ENCODE measurements at places on chromosomes 7 and 10.

- peak; percentile 72 for DNase-seq
Measured at GRCh38 chr10:58291538-58292174, 22.7 kb downstream of the CISD1 start.

DNA sequence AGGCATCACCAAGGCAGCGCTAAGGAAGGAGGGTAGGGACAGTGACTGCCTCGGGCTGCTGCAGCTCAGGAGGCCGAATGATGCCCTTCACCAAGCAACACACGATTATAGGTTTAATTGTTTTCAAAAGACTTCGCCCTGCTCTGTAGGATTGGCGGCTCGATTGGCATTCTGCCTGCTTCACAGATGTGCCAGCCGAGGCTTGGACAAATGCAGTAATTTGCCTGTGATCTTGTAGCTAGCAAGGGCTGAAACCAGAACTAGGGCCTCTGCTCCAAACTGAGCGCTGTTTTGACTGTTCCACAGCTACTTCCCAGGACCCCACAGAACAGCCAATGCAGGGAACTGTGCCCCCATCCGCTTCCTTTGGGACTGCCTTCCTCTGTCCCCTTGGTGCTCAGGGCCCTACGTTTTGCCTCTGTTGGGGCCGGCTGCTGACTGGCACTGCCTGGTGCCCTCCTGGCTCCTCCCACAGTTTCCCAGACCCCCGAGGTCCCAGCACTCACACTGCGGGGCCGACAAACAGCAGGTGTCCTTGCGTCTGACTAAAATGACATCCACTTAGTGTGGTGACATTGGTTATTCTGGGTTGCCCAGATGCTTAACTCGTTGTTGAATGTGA, 62.6 kb upstream of the EN2 start:
- no peak for DNase-seq

DNA sequence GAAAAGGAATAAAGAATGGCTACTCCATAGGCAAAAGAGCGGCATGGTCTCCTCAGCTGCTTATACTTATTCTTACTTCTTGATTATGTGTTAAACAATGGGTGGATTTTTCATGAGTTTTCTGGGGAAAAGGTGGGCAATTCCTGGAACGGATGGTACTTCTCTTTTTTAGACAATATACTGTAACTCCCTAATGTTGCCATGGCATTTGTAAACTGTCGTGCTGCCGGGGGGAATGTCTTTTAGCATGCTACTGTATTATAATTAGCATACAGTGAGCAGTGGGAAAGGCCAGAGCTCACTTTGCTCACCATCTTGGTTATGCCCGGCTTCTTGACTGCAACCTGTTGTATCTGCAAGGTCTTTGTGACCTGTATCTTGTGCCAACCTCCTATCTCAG, 372.1 kb upstream of the AKR1E2 start:
- no peak for DNase-seq

DNA sequence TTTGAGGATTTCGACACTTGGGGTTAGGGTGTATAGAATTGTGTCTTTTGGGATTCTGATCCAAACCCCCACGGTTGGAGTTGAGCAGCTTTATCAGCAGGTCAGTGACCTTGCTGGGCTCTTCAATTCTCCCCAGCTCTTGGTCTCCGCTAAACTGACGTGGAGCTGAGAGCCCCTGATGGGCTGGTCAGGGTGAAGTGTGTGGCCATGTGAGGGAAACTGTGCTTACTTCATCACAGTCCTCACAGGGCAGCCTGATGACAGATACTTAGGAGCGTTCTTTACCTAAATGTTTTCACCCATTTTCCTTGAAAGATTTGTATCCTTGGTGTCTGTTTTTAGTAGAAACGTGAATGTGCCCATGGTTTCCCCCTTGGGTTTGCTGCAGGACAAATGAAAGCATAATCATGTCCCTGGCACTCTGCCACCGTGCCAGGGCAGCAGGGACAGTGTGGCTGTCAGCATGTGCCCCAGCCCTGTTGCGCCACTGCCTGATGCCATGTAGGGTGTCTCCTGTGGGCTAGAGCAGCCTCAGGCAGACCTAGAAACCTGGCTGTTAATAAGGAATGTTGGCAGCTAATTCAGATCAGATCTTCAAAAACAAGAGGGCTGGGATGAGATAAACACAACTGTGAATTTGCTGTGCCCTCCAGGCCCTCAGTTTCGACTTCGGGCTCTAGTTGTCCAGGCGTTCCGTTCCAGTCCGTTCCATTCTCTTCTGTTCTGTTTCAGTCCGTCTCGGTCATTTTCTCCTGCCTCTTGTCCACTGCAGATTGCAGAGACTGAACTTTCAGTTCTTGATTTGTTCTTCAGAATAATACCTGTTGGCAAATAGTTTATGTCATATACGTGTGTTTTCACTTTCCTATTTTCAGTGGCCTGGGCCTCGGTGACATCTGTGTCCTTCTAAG, 96.8 kb downstream of the TRRAP start:
- DNase-seq = no peak
